ENCODE measurements at places on chromosomes 12 and 14.

GRCh38 chr12:108845696-108846095 lies 11.7 kb downstream of the SSH1 start:
- DNase-seq = no peak

- peak; percentile 82 for DNase-seq
Observed at GRCh38 chr12:96241846-96242256, 47.7 kb downstream of the ELK3 start.

DNA sequence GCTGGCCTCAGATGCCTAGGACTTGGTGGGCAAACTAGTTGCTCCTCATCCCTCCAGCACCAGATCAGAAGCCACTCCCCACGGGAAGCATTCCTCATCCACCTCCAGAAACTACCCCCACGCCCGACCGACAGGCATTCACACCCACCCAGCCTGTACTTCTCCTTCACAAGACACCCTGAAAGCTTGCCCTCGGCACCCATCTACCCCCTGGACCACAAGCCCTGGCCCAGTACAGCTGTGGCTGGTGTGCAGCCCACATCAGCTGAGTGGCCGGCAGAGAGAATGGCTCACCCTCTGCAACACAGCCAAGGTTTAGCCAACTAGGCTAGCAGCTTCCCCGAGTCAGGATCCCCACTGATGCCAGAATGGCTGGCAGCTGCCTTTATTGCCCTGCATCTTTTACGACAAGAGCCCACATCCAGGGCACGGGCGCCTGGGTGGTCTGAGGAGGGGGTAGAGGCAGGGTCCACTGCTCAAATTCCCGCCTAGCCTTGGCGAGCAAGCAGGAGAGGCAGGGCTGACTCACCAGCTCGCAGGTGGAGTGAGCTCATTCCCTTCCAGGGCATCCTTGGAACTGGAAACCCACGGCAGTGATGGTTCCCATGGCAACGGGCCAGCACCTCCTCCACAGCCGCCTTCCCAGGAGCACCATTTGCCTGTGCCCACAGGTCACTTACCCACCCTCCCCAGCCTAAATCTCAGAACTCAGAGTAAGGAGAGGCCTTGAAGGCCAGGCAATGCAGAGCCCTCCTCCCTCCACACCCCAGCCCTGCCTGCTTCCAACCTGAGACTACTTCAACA lies 17.1 kb downstream of the ACTN1 start:
- peak; percentile 86 for DNase-seq

GRCh38 chr12:119176267-119177055 lies 2.3 kb upstream of the HSPB8 start:
- DNase-seq = peak; percentile 94

DNA sequence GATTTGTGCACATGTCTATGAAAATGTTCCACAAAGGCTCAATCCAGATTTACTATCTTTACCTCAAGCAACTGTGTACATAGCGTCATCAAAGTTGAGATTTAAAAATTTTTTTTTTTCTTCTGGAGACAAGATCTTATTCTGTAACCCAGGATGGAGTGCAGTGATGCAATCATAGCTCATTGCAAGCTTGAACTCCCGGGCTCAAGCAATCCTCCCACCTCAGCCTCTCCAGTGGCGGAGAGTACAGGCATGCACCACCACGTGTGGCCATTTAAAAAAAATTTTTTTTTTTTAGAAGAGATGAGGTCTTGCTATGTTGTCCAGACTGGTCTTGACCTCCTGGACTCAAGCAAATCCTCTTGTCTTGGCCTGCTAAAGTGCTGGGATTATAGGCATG lies 2.3 kb downstream of the COCH start:
- DNase-seq = no peak

DNA sequence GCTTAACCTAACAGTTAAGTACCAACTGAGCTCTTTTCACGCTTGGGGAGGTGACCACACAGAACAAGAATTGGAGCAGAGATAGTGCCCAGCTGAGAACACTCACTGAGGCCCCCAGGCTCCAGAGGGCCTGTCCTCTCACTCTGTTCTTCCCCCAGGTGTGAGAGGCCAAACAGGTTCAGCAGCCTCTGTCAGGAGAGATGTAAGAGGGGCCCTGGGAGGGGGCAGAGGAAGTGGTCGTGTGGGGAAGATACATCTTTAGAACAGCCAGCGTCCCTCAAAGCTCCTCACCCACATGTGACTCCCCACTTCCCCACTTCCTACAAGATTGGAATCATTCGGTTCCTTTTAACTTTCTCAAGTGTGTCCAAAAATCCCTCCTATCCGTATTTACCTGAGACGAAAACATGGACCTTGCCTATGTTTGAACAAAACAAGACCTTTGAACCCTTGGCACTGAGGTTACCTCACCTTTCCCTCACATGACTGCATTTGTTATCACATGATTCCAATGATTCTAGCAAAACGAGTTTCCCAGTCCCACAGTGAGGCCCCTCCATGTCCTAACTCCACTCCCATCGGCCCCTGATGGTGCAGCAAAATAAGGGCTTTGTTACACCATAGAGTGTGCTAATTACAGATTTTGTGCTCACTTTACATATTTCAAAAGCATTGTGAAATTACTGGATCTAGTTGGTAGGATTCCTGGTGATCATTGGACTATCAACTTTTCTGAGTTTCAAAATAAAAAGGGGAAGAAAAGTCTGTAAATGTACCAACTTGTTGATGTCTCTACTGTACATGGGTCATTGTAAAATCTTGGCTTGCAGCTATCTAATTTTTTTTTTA lies 40.0 kb upstream of the PAPOLA start:
- DNase-seq = no peak

GRCh38 chr12:65086236-65086635 lies 34.9 kb downstream of the WIF1 start:
- DNase-seq = no peak

- DNase-seq = no peak
Observed at GRCh38 chr14:55889124-55889523, 229.1 kb upstream of the PELI2 start.

DNA sequence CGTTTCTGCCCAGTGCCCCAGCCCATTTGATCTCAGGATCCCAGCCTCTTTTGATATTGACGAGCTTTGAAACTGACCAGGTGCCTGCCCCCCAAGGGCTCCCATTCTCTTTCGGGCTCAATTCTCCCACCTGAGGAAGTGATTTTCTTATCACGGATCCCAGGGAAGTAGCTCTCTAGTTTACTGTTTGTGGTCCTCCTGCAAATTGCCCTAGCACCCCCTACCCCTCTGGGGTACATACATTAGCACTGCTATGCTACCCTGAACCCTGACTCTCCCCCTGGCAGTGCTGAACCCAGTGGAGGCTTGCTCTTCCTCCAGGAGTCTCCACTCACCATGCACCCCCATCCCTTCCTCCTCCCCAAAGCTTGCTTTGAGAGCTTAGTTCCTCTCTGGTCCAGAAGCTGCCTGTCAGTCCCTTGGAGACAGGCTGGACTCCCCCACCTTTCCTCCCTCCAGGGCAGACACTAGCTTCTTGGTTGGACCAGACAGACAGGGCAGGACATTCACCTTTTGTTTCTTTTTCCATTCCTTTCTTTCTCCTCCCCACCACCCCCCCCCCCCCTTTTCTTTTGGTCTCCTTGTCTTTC lies 4.4 kb upstream of the TBX3 start:
- DNase-seq = no peak

DNA sequence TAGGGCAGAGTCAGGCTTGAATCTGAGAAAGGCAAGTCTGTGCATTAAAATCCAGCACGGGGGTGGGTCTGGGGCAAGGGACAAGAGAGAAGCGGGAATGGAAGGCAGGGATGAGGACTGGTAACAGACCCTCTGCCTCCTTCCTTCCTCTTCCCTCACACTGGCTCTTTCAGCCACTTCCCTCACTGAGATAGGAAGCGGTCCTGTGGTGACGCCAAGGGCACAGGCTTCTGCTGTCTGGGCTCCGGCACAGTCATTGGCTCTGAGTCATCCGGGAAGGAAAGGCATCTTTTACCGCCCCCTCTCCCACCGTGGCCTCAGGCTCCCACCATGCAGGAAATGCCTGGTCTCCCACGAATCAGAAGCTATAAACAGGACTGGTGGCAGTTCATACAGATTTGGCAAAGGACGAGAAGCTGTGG lies 70.2 kb downstream of the ETV6 start:
- DNase-seq = peak; percentile 99

DNA sequence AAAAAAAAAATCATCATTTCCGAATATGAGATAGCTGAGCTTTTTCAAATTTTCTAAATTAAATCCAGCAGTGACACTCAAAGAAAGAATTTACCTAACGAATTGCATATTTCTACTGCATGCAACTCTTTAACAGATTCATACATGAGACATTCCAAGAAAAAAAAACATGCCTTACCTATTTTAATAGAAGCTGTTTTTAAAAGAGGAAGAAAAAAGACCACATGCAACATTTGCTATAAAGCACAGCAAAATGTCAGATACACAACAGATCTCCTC lies 18.5 kb downstream of the CORO1C start:
- no peak for DNase-seq

DNA sequence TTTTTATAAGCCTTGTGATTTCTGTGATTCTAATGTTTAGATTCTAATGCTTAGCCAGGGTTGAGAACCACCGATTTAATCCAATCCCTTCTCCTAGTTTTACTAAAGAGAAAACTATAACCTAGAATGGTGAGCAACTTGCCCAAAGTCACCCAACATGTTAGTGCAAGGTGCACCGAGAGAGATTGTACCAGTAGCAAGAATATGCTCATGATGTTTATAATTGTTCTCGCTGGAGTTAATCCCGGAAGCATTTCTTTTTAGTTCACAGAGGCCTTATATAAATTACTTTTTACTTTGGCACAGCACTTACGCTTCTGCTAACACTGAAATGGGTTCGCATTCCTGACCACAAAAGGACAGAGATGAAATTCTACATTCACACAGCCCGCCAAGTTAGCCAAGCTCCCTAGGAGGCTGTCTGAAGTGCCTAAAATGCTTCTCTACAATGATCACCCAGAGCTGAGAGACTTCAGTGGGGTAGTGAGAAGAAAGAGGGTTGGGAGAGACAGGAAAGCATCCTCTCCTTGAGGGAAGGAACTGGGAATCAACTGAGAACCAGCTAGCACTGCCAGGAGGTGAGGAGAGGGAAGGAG lies 579 bp upstream of the BLOC1S1 start:
- no peak for DNase-seq

GRCh38 chr14:54206516-54206915 lies 190.3 kb upstream of the CDKN3 start:
- no peak for DNase-seq

DNA sequence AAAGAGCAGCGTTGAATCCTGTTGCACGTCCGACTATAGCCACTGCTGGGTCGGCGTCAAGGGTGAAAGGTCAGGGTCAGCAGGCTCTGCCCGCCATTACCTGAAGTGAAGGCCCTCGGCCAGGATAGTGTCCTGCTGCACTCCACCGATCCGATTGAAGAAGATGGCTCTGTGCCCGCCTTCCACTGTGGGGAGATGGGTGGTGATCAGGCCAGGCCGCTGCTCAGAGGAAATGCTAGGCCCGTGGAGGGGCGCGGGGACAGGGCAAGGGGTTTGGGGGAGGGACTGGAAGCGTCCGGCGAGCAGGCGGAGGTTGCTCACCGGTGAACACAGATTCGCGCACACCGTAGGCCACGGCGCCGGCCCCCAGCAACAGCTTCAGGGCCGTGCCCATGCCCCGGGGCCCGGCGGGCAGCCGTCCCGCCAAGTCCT lies 352 bp downstream of the PHB2 start:
- DNase-seq = no peak

- DNase-seq = peak; percentile 25
Observed at GRCh38 chr12:12562016-12562483, 613 bp downstream of the DUSP16 start.

DNA sequence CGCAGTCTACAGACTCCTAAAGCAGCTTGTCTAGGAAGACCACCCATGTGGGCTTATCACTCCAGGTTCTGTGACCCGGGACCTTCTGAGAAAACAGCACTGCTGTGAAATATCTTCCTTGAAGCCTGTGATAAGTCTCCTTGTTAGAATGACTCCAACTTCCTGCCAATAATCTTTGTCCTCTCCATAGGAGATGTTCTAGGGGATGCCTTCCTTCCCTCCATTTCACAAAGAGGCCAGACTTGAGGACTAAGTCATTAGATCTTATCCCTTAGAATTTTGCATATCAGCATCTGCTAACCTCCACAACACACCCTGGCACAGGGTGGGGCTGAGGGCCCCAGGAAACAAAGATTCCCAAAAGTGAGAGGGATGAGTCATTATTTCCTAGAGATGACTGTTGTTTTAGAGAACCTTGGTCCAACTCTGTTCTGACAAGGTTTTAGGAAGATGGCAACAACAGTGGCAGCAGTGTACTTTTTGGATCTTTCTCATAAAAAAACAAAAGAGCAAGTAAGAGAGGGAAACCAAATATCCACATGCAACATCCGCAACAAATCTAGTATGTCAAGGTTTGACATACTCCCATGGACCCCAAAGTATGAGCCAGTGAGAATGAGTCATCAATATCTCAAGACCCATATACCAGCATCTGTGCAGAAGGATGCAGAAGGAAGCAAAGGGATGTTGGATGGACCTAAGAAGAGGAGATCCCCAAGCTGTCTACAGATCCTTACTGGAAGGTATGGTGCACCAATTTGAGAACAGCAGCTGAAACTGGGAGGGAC lies 6.0 kb downstream of the LTB4R start:
- DNase-seq = peak; percentile 23

- no peak for DNase-seq
Observed at GRCh38 chr12:51846911-51847642, 1.4 kb downstream of the FIGNL2 start.

DNA sequence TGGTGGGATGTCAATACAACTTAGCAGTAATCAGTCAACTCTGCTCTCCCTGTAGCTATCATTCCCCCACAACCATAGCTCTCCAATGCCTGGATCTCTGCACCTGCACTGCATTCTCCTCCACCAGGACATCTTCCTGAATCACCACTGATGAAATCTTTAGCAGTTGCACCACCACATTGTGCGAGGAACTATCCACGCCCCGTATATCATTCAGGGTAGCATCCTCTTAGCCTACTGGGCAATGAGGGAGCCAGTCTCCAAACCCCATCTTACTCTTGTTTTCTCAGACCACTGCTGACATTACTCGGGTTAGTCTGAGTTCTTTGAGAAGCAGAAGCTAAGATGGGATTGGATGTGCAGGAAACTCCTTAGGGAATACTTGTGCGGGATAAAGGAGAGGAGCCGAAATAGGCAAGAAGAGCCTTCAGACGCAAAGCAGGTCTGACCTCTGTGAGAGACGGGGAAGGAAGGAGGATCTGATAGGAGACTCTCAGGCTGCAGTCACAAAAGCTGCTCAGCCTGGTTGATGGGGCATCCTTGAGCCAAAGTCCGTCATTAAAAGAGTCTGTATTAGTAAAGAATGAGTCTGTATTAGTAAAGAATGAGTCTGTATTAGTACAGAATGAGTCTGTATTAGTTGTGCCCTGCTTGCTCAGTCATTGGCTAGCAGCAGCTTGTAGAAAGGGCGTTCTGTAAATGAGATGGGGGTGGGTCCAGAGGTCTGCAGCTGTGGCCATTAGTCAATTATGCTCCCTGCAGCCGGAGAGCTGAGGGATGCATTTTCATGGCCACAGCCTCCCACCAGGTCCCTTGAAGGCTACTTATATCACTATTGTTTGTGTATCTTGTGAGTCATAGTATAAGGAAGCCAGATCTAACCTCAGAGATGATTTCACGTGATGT lies 49.6 kb upstream of the RASSF3 start:
- peak; percentile 100 for DNase-seq

- peak; percentile 76 for DNase-seq
Observed at GRCh38 chr12:124769163-124769530, 94.5 kb downstream of the SCARB1 start.

- DNase-seq = no peak
Observed at GRCh38 chr12:127431177-127431576, 835.8 kb upstream of the TMEM132C start.

Data from fibroblast of lung (primary cell).